ENCODE measurements at places on chromosomes 1 and 21.
A peak's percentile ranks its signal among the peaks of the same experiment; 100 is the strongest.

GRCh38 chr1:151402764-151403163 is 3.4 kb downstream of the PSMB4 start:
- no peak for DNase-seq

DNA sequence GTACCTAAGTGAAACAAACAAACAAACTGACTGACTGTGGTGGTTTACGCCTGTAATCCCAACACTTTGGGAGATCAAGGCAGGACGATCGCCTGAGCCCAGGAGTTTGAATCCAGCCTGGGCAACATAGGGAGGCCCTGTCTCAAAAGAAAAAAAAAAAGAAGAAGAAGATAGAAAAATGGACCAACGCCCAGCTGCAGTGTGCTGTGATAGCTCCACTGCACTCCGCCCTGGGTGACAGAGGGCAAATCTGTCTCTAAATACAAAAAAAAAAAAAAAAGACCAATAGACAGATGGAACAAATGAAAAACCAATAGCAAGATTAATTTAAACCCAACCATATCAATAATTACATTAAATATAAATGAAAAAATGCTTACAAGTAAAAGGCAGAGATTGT is 13.9 kb downstream of the AKR7A3 start:
- no peak for DNase-seq

DNA sequence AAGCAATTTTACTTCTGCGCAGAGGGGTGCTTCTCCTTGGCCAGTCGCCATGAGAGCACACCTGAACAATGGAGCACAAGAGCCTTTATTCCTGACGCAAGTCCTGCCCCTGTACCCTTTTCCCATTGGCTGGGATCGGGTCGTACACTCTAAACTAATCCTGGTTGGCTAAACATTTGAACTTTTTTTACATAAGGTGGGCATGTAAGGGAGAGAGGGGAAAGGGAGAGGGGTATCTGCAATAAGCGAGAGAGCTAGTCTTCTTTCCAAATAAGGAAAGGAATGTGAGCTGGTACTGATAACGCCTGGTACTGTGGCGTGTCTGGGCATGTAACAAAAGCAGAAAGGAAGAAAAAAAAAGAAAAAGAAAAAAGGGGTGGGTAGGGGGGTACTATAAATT is 21.8 kb downstream of the MFSD2A start:
- no peak for DNase-seq

GRCh38 chr1:14778898-14779865 is 180.7 kb downstream of the KAZN start:
- no peak for DNase-seq

- DNase-seq = no peak
Measured at GRCh38 chr21:45361033-45361997, 43.6 kb upstream of the COL18A1 start.

DNA sequence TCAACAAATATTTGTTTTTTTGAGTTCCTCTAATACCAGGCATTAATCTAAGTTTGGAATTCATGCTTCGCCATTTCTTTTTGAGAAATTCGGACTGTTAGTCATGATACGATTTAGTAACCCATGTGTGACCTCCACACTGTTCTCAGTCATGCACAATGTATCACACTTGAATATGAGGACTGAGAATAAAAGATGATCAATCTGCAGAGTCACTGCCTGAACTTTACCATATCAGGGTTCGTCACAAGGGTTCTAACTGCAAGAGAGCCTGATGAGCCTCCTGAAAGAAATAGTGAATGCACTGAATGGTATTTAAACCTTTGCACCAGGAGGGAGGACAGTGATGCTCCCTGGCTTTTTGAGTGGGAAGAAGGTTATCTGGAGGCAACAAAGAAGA is 10.9 kb upstream of the FASLG start:
- no peak for DNase-seq

DNA sequence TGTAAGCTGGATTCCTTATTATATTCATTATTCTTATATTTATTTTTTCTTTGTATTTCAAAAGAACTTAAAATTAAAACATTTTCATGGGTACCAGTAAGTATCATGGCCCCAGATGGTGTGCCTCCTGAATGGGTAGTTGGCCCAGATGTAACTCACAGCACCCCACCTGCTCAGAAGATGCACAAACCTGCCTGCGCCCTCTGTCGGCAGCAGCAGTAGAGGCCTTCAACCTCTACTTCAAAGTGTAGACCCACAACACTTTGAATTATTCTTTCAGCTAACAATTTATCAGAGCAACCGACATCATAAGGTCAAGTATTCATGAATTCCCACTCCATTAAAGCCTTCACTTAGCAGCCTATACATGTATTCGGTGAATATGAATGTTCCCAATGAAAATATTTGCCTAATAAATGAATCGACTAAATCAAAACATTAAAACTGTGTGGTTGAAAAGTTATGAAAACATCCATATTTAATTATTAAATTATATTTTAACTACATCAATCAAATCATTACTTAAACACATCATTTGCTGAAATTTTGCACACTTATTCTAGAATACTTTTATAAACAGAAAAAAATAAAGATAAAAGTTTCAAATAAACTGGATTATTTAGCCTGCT is 25.4 kb downstream of the PIGM start:
- DNase-seq = no peak

DNA sequence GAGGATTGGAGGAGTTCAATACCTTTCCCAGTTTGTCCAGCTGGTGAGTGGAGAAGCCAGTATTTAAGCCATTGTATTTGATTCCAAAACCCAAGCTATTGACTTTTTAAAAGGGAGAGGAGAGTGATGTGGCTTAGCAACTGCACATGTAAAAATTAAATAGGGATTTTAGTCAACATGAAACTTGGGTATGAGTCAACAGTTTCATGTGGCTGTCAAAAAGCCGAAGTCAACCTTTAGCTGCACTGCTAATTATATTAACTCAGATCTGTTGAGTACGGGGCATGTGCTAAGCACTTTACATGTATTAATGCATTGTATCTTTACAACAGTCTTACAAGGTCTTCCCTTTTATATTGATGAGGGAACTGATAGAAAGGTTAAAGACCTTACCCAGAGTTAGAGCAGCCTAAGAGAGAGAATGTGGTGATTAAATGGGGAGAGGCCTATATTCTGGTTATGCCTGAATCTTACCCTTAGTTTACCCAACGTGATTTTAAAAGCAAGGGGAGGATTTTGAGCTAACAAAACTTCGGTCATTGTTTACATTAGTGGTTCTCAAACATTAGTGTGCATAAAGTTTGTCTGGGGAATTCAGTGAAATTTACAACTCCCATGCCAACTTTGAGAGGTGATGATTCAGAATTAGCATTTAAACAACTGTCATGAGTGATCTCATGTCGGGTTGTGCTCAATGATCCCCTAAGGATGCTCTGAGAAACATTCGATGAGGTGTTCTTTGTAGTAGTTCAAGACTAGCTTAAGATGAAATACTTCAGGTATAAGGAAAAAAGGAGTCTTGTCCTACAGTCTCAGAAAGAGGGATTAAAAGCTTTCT is 6.9 kb upstream of the SLC35F3 start:
- no peak for DNase-seq

DNA sequence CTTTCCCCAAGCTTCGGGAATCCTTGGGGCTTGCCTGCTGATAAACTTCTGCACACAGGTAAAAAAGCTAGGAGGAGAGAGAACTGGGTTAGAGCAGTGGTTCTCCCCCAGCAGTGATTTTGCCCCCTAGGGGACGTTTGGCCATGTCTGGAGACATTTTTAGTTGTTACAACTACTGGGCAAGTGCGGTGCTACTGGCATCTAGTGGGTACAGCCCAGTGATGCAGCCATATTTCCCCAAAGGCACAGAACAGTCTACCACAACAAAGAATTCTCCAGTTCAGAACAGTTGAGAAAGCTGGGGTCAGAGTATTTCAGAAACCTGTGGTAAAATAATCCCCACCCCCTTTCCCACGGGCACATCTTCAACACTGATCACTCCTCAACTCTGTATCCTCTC is 41.3 kb downstream of the LRRC71 start:
- DNase-seq = no peak

DNA sequence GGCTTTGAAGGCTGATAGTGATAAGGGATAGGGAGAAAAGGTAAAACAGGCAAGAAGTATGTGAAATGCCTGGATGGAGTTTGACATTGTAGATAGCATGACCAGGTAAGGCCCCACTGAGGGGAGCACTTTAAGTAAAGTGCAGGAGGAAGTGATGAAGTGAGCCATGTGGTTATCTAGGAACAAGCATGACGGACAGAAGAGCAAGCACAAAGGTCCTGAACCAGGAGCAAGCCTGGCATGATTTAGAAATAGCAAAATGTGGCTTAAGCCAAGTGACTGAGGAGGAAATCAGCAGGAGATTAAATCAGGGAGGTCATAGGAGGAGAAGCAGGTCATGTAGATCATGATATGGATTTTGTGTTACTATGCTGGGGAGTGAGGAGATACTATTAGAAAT is 129.2 kb downstream of the GLUL start:
- no peak for DNase-seq

DNA sequence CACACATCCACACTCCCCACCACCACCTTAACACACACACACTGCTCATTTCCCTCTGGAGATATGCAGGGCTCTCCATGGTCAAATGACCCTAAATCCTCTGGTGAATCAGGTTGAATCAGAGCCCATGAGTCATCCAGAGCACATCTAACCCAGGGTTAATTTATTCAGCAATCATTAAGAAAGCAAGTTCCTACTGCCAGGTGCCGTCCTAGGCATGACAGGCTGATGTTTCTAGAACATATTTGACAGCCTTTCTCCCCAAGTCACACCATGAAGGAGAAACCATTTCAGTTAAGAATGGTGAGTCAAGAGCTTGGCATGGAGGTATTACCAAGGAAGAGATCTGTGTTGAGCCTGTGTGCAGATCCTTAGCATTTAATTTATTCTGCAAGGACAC is 194.3 kb upstream of the CAMK1G start:
- no peak for DNase-seq

DNA sequence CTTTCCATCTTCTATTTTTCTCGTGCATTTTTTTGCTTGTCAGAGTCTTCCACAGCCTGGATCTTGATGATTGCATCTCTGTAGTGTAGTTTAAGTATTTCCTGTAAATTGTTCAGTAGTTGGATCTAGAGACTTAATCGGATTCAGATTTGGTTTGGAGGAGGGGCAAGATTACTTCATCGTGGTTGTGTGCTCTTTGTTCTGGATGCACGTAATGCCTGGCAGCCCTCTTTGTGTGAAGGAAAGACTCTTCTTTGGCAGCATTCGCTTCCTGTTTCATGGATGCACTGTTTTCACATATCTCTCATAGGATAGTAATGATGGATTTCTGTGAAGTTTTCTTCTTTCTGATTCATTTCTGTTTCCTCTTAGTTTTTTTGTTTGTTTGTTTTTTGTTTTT is 14.2 kb downstream of the SEMA4A start:
- no peak for DNase-seq

- no peak for DNase-seq
Measured at GRCh38 chr1:51847294-51847920, 31.1 kb downstream of the NRDC start.

DNA sequence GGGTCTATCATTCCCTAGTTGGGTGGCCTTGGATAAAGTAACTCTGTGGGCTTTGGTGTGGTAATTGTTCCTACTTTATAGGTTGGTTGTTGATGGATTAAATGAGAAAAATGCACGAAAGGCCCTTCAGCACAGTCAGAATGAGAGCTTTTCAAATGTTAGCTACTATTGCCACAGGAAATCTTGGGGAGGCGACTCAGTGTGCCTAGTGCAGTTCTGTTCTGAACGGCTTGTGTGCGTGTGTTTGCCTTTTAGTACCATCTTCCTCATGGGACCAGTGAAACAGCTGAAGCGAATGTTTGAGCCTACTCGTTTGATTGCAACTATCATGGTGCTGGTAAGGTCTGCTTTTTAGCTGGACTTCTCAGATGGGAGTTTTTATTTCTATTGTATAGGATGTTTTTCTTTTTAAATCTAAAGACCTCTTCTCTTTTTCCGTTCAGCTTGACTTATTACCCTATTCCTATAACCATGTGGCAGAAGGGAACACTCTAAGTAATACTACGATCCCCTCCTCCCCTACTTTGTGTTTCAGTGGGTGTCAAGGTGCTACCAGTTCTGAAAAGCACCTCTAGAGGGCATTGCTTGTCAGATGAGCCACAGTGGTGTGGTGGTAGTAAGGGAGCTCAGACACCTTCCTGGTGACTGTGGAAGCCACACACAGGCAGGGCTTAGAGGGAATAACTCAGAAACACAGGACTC is 9.2 kb downstream of the SFT2D2 start:
- no peak for DNase-seq

- no peak for DNase-seq
Measured at GRCh38 chr1:115539061-115539460, 102.7 kb upstream of the VANGL1 start.

DNA sequence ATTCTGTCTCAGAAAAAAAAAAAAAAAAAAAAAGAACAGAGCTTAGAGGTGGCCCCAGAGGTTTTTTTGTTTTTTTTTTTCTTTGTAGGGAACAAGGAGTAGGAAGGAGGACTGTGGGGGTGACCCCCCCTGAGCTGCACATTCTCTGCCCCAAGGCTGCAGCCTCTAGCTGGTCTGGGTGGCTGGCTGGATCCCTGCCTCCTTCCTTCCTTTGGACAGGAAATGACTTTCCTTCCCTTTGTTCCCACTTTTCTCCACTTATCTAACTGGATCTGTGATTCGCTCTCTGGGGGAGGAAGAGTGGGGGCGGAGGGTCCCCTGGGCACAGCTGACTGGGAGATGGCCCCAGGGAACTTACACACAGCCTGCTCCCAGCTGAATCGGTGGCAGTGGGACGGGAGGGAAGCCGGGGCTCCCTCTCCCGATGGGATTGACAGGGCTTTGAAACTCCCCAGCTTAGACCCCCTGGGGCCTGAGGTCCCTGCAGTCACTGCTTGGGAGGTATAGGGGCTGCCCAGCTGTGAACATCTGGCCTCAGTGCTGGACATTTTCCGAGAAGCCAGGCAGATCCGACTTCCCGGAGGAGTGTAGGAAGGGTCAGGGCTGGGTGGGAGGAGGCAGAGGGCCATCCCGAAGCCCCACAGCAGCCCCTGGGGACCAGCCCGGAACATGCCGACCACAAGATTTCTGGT is 2.1 kb downstream of the FBLIM1 start:
- DNase-seq = no peak

GRCh38 chr1:85387781-85388180 is 77.2 kb downstream of the DDAH1 start:
- DNase-seq = no peak

GRCh38 chr21:38714999-38715398 is 90.7 kb upstream of the ETS2 start:
- DNase-seq = no peak

DNA sequence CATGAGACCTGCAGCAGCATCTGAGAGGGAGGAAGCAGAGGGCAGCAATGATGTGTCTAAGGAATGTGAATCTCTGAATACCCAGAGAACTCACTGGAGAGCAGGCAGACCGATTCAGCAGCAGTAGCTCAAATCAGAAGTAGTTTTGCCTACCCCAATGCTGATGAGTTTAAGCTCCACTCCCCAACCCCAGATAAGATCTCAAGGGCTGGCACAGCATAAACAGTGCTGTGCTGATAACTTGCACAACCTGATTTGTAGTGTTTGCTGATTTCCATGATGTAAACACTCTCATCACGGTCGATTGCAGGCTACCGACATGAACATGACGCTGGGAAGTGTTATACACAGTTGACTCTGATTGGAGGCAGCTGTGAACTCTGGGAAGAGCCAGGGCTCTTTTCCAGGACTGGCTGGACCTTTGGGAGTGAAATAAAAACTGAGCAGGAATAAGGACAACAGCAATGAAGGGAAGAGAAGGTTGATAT is 11.2 kb upstream of the HMGCS2 start:
- DNase-seq = no peak

GRCh38 chr1:241074507-241074906 is 282.5 kb downstream of the RGS7 start:
- no peak for DNase-seq

GRCh38 chr1:227428803-227429202 is 110.5 kb upstream of the CDC42BPA start:
- DNase-seq = peak; percentile 85

GRCh38 chr1:93768380-93768863 is 86.8 kb upstream of the BCAR3 start:
- DNase-seq = peak; percentile 65

Data from left renal cortex interstitium (tissue), 4 donors.